Glutamatergic neuron (in vitro differentiated cells): ENCODE measurements at places on chromosomes 12 and 14.

DNA sequence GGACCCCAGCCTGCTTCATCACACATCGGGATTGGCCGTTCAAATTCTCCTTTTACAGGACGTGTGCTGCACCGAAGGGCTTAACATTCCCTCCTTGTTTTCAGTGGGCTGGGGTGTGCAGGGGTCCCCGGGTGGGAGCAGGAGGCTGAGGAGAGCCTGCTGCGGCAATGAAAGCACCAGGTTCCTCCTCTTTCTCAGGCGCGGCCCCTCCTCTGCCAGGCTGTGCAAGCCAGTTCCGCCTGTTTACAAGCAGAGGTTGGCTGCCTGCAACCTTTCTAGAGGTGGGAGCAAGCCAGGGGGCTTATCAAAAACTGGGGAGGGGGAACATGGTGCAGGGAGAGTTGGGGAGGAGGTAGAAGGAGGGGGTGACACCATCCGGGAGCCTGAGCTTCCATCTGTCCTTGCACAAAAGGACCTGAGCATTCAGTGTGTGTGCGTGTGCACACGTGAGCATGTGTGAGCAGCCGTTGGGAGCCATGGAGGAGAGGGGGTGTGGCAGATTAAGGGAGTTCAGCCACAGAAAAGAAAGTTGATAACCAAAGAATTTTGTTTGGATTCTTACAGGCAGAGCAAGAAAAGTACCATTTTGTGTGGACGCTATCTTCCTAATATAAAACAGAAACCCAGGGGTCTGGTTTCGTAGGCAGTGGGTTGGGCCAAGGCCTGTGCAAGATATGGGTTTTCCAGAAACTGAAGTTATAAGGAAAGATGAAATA lies 108.8 kb upstream of the RFLNA start:
- no peak for DNase-seq

- DNase-seq = no peak
Observed at GRCh38 chr14:78992867-78993266, 822.7 kb downstream of the NRXN3 start.

DNA sequence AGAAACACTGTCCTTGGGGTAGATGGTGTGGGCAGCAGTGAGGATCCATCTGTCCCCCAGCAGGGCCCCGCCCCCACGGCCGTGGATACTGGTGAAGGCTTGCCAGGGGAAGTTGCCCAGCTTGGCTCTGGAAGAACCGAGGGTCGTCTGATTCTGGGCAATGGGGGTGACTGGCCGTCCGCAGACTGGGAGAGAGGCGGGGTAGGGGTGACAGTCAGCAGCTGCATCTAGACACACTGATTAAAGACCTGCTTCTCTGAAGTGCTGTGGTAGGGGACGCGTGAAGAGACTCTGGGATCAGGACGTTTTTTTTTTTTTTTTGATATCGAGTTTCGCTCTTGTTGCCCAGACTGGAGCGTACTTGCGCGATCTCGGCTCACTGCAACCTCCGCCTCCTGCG lies 4.7 kb upstream of the C1R start:
- DNase-seq = no peak

DNA sequence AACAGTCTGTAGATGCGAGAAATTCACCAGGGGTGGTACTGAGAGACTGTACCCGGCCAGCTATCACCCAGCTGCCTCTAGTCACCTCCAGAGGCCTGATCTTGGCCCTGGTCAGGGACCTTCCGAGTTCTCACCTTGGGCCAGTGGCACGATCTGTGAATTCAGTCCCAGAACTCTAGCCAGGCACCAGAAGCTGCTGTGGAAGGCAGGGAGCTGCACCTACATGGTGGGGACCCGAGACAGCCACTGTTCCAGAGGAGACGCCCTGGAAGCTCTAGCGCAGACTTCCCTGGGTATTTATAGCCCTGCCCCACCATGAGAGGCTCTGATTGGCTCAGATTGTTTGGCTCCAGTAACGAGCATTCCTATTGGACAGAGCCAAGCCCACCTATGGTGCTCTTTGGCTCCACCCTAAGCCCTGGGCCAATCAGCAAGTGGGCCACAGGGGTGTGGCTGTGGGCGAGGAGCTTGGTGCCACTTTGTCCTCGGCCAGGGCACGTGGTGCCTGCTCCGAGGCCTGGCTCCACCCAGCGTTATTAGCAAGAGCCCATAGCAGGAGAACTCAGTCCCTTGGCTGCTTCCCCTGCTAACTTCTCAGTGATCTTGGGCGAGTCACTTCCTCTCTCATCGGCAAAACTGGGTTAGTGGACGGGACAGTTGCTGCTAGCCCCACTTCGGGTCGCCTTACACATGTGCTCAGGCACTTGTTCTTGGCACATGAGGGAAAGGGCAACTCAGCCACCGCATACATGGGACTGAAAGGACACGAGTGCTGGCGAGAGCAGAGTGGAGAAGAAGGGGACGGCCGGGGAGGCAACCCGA lies 89.0 kb upstream of the BCL11B start:
- DNase-seq = no peak

DNA sequence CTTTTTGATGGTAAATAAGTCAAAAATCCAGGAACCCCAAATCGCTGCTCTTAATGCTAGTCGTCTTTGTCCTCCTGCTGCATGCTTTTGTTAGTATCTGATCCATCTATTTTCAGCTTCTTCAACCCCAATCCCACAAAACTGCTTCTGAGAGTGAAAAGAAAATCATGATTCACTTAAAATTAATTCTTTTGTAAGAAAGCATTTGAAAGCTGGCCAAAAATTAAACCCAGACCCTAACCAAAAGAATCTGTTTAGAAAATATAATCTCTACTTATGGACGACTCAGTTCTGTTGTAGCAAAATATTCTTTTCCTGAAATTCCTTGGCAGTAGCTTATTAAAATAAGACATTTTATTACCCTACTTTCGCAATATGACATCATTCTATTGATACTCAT lies 443.6 kb upstream of the SYT1 start:
- no peak for DNase-seq
